Stimulated activated CD4-positive, alpha-beta T cell treated with anti-CD3 and anti-CD28 coated beads, TNF-alpha, amount 100 ng/mL, for 24 hours (primary cell): ENCODE measurements at places on chromosomes 3 and 15.

GRCh38 chr3:168220556-168220955 is 124.8 kb upstream of the GOLIM4 start:
- no peak for DNase-seq

- no peak for DNase-seq
These were observed 11.6 kb downstream of the RMDN3 start for GRCh38 chr15:40743485-40743901.

GRCh38 chr3:79314962-79315361 is 452.8 kb downstream of the ROBO1 start:
- DNase-seq, result no peak

GRCh38 chr15:93899817-93900216 is 331.5 kb upstream of the MCTP2 start:
- no peak for DNase-seq

DNA sequence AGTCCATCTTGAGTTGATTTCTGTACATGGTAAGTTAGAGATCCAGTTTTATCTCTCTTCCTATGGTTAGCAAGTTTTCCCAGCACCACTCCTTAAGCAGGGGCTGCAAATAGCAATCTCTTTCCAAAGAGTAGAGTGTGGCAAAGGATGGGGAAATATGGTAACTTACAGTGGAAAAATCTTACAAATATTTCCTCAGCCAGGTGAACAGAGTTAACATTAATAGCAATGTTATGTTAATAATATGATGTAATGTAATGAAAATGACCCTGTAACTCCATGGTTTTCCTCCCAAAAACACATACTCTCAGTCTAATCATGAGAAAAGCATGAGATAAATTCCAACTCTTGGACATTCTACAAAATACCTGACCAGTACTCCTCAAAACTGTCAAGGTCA is 30.4 kb downstream of the FSIP1 start:
- DNase-seq, result no peak

DNA sequence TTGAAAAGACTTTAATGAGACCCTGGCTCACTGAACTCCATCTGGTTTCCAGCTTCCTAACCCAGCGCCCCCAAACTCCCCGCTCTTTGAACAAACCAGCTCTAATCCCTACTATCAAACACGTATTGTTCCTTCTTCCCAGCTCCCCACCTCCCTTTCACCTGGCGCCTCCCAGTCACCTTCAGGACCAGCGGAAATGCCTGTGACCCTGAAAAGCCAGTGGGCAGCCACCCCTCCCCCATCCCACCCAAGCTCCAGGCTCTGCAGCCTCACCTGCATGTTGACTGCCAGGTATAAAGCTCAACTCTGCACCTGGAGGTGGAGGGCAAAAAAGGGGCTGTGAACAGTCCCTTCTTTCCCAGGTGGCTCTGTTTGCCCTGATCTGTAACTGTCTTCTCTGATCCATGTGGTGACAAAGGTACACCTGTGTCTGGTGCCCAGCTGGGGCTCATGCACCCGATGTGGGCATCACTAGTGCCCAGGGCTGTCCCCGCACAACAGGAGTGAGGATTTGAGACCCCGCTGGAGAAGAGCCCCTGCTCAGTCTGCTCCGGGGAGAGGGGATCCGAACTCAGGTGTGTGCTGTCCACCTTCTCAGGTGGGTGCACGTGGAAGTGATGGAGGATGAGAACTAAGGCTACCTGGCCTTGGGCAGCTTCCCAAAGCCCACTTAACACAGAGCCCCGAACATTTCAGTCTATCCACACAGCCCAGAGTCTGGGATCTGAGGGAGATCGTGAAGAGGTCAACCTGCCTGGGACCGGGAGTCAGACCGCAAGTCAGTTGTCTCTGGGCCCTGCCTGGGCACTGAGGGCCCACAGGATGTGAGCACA is 128.9 kb downstream of the NSMCE3 start:
- DNase-seq, result no peak

- DNase-seq, result peak; percentile 22
These were observed 147.6 kb downstream of the KLF13 start for GRCh38 chr15:31474059-31474868.

- no peak for DNase-seq
These were observed 85.6 kb downstream of the PTPRG start for GRCh38 chr3:61646851-61647525.

DNA sequence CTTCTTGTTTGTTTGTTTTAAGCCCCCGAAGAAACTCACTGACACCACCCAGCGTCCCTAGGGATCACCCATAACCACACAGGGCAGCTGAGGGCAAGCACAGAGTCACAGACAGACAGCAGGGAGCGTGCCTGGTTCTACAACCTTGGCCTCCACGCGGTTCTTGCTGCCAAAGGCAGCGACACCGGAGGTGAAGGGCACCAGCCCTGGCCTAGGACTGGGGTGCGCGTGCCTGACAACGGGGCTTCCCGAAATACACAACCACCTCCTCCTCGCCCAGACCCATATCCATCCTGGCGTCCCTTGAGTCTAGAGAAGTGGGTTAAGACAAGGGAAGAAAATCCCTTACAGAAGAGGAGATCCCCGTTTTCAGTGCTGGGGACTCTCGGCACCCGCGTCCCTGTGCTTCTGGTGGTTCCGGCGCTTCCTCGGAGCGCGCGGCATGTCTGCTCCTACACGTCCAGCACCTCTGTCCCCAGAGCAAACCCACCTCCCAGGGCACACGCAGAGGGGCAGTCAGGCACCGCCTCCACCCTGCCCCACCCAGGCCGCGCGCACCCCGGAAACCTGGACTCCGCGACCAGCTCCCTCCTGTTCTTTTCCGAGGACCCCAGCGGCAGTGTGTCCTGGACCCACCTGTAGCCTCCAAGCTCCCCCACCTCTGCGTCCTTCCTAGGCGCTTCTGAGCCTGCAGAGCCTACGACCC is 911 bp downstream of the RFTN1 start:
- peak; percentile 21 for DNase-seq

GRCh38 chr15:71319935-71320334 is 204.7 kb downstream of the THSD4 start:
- DNase-seq, result no peak

GRCh38 chr3:127411083-127411727 is 123.4 kb upstream of the PRR20G start:
- no peak for DNase-seq

DNA sequence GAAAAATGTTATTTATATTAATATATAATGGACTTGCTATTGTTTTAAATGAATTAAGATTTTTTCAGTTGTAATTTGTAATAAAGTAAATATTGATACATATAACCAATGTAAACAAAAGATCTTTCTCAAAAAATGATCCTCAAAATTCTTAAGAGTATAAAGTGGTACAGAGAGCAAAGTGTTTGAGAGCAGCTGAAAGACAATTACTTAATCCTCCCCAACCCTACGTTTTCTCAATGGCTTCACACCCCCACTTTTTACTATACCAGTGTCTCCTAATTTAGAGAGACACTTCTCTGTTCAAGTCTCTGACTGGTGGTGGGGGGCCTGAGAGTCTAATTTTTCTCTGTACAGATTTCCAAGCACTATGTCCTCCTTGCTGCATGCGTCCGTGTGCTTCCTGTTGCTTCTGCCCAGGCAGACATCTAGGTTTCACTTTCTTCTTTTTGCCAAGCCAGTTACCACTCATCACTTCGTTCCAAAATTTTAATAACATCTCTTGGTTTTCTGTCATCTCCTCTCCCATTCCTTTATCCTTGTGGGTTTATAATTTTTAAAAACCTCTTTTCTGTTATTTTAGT is 276.3 kb upstream of the DNAJC19 start:
- DNase-seq, result no peak

- no peak for DNase-seq
These were observed 7.5 kb upstream of the LCTL start for GRCh38 chr15:66573348-66573718.

GRCh38 chr3:39965461-39965860 is 156.1 kb downstream of the MYRIP start:
- no peak for DNase-seq

- no peak for DNase-seq
These were observed 62.1 kb upstream of the CCDC54 start for GRCh38 chr3:107315141-107315540.

DNA sequence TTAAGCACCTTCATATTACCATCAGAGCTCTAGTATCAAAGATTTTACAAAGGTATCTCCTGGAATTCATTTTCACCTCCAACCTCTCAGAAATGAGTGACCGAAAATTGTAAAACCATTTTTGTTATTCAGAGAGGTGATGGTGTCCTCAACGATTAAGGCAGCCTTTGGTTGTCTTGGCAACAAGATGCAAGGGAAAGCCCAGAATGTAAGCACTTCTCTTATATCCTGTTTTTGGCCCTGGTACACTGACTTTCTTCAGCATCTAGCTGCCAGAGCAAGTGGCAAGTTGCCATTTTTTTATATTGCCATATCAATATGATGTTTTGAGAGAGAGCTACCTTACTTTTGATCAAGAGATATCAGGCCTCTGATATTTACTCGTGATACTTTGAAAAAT is 384.9 kb upstream of the NECTIN3 start:
- DNase-seq, result no peak

DNA sequence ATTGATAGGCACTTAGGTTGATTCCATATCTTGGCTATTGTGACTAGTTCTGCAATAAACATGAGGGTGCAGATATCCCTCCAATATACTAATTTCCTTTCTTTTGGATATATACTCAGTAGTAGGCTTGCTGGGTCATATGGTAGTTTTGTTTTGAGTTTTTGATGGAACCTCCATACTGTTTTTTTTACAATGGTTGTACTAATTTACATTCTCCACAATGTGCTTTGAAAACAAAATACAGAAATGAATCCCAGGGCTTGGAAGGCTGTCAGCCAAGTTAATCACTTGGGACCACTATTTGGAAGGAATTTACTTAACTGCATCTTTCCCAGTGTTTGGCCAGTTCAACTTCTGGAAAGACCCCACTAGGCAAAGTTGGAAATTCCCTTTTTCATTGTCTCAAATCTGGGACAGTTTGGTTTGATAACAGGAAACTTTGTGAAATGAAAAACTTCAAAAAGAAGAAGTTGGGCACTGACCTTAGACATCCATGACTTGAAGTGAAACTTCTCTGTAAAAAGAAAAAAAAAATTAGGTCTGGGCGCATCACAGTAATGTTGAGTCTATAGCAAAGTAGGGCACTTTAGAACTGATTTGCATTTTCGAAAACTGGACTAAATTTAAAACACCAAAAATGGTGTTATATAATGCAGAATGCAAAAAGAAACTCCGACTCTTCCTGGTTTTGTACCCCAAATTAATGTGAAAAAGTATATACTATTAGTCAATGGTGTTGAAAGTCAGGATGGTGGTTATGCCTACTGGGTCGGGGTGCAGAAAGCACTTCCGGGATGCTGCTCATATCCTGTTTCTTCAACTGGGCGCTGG is 6.0 kb downstream of the CTSH start:
- no peak for DNase-seq

DNA sequence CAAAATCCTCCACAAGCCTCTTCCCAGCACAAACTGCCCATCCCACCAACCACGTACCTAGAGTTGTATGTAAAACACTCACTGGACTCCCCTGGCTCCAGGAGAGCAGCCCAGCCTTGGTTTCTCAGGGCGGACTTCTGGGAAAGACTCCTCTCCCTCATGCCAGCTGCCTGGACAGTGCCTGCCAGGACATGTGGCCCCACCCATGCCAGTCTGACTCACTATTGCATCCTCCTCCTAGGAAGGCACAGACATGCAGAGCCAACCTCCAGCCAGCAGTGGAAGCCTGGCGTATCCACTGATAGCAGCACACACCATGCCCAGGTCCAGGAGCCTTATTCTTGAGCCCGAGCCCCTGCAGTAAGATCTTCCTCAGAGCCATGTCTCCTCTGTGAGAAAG is 8.6 kb downstream of the PKM start:
- no peak for DNase-seq
